ENCODE measurements at places on chromosomes 6 and 20.

GRCh38 chr20:48843057-48843806, 15.4 kb upstream of the PREX1 start:
- DNase-seq, result no peak

- DNase-seq, result peak; percentile 34
These were observed 28.2 kb downstream of the CGA start for GRCh38 chr6:87066449-87067333.

- DNase-seq, result no peak
These were observed 56.3 kb downstream of the RTN4IP1 start for GRCh38 chr6:106572875-106573585.

DNA sequence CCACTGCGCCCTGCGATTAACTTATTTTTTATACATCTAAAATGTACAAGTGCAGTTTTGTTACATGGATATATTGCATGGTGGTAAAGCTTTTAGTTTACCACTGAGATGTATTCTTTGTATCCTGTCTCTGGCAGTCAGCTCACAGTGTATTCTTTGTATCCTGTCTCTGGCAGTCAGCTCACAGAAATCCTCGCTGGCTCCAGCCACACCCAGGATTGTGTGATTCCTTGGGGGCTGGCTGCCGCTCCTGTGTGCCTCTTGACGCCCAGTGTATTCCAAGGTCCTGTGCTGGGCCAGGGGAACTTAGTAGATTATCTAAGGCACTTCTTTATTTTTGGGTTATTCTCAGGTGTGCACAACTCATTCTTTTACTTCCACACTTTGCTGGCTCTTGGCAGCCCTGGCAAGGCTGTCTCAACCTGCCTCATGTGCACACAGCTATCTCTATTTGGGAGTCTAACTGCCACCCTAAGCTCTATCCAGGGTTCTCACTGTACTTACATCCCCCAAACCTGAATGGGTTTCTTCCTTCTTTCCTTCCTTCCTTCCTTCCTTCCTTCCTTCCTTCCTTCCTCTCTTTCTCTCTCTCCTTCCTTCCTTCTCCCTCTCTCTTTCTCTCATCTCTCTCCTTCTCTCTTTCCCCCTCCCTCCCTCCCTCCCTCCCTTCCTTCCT, 12.4 kb upstream of the RNF24 start:
- DNase-seq, result no peak

GRCh38 chr6:106637717-106638341, 8.5 kb downstream of the QRSL1 start:
- no peak for DNase-seq

- DNase-seq, result no peak
These were observed 37.6 kb upstream of the ANGPT4 start for GRCh38 chr20:953742-954141.

DNA sequence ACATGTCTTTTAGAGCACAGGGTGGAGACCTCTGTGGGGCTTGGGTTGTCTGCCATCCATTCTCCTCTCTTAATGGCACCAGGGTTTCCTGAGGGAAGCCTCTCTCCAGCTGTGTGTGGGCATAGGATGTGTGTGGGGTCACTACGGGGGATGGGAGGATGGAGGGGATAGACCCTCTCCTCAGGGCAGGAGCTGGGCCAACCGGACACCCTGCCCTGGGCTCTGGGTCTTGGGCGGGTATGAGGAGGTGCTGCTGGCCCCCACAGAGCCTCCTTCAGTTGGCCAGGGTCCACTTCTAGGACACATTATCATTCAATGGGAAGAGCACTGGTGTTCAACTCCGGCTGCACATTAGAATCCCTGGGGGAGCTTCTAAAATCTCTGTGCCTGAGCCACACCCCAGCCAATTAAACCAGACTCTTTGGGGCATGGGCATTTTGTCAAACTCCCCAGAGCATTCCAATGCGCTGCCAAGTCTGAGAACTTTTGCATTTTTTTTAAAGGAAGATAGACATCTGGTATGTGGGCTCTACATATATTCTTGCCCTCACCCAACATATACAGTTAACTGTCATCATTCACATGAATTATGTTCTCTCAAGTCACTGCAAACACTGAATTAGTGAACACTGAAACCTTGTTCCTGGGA, 38.5 kb downstream of the TRAM2 start:
- DNase-seq, result no peak

DNA sequence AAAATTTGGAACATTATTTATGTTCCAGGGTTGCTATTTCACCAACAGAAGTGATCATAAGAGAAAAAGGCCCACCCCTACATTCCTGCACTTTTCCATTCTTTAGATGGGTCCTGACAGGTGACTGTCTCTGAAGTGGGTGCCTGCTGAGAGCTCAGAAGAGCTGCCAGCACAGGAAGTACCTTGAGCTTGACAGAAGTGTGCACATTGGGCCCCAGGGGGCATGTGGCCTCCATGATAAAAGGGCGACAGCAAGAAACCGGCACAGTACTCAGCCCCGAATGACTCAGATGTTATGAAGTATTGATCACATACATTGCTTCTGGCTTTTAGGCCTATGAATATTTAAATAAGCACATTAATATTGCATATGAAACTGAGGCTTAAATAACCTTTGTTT, 150.4 kb downstream of the PCSK2 start:
- DNase-seq, result no peak

- no peak for DNase-seq
These were observed 13.9 kb upstream of the HELZ2 start for GRCh38 chr20:63587776-63588591.

DNA sequence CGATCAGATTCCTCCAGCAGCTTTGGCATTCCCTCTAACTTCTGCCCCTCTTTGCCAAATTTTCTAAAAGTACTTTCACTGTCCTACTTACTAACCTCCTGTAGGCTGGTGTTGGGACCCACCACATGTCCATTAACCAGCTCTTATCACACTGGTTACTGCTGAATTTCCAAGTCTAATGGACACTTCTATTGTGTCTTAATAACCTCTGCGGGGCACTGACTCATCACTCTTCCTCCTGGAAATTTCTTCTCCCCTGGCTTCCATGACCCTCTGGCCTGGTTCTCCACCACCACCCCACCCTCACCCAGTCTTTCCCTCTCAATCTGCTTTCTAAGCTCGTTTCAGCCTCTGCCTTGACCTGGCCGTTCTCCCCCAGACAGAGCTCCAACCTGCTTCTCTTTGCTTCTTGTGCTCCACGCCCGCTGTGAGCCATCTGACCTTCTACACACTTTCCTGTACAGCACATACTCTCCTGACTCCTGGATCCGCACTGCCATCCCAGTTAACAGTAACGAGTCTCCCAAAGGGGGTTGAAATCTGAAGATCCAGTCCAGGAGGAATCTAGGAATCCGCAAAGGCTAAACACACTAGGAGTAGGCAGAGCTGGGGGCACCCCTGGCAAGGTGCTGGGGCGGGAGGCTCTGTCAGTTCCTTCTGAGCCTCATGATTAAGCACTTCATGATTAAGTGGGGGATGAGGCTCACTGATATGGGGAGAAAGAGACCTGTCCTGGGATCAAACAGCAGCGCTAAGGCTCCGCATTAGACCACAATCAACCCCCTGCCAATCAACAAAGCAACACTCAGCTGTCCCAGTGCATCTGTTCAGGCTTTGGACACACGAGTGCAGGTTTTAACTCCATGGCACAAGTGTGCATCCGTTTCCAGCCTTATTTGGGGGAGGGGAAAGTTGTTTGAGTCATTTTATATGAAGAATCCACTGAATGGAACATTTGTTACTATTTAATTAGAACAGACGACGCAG, 146.3 kb downstream of the LY86 start:
- DNase-seq, result no peak

GRCh38 chr6:89239338-89239737, 22.2 kb upstream of the GABRR1 start:
- no peak for DNase-seq

DNA sequence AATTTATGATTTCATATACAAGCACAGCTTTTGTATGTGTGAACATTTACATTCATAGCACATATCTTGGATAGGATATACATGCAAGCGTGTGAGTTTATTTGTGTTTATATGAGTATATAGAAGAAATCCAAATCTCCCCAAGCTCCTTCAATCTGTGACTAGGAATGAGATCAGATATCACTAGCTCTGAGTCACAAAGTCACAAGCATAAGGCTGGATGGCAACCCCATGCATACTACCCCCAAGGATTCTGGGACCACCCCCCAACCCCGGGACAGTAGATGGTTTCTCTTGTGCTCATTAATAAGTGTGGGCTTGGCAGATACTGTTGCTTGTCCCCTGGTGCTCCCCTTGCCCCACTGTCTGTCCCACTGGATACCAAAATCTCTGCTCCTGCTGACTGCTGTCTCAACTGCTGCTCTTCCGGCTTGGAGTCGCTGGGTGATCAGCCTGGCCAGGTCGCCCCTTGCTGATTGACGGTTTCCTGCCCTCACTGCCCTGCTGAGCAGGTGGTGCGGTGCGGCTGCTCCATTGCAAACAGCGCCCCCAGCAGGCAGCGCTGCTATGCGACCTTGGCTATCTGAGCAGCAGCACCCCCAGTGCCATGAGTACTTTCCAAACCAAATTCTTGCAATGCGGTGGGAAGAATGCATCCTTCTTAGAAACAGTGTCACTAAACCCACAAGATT, 279.4 kb downstream of the CD83 start:
- DNase-seq, result no peak

DNA sequence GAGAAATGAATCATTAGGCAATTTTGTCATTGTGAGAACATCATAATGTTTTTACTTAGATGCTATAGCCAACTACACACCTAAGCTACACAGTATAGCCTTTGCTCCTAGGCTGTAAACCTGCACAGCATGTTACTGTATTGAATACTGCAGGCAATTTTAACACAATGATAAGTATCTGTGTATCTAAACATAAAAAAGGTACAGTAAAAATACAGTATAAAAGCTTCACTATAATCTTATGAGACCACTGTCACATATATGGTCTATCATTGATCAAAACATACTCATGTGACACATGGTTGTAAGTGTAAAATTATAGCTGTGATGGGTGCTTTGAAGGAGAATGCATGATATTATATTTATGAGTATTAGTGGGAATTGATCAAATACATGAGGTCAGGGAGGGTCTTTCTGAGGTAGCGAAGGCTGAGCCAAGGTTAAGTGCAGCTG, 29.2 kb upstream of the CCN2 start:
- no peak for DNase-seq

GRCh38 chr6:80465513-80465912, 359.0 kb downstream of the BCKDHB start:
- DNase-seq, result no peak

GRCh38 chr6:100881707-100882040, 545 bp upstream of the ASCC3 start:
- peak; percentile 18 for DNase-seq

DNA sequence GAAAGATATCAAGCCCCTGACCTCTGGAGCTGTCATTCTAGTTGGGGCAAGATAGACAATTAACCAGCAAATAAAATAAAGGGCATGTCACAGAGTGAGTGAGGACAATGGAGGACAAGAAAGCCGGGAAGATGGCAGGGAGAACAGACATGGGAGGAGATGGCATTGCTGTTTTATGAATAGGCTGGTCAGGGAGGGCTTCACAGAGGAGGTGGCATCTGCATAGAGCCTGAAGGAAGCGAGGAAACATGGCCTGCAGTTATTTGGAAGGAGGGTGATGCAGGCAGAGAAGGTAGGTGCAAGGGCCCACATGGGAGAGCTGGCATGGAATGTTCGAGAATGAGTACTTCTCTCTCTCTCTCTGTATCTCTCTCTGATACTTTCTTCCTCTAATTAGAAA, 63.7 kb downstream of the EFCAB8 start:
- no peak for DNase-seq

GRCh38 chr20:20338133-20338730, 29.7 kb upstream of the INSM1 start:
- DNase-seq, result peak; percentile 36

GRCh38 chr6:98648211-98648914, 186.0 kb upstream of the POU3F2 start:
- DNase-seq, result no peak

DNA sequence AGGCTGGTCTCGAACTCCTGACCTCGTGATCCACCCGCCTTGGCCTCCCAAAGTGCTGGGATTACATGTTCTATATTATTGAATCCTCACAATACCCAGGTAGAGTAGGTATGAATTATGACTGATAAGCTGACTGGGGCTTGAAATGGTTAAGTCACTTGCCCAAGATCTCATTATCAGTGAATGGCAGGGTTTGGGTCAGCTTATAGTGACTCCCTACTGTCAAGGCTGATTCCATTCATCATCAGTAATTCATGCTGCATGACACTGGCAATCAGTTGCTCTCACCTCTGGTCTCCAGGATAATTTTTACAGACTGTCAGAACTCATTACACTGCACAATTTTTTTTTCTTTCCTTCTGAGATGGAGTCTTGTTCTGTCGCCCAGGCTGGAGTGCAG, 127.6 kb downstream of the KIF13A start:
- no peak for DNase-seq

DNA sequence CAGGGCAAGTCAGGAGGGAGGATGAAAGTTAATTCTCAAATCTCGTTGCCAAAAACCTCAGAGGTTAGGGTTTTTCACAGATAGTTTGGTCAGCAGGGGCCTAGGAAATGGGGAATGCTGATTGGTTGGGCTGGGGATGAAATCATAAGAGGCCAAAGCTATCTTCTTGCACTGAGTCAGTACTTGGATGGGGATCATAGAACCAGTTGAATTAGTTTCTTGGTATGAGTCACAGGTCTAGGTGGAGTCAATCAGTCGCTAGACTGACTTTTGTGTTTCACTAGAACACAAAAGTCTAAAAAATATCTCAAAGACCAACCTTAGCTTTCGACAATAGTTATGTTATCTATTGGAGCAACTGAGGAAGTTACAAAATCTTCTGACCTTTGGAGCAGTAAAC, 368.5 kb downstream of the TBC1D32 start:
- no peak for DNase-seq

DNA sequence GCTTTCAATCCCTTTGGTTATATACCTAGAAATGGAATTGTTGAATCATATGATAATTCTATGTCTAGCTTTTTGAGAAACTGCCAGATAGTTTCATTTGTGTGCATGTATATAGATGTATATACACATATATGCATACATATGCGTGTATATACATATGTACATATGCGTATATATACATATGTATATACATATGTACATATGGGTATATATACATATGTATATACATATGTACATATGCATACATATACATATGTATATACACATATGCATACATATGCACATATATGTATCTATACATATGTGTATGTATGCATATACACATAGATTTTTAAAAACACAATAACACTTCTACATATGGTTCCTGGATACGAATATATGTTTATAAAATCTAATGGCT, 8.4 kb downstream of the SF3B5 start:
- DNase-seq, result no peak
